ENCODE measurements at places on chromosomes 16 and 17. TPM values are rescaled to one million over a fixed set of nuclear protein-coding genes. Genes with fewer than 3 reads are reported as not detected.
A peak's percentile ranks its signal among the peaks of the same experiment; 100 is the strongest.

GSDMA gene
- total RNA-seq = not detected

ATP1B2 gene
- total RNA-seq = 0.89 TPM

FSCN2 gene
- total RNA-seq = 8.0 TPM

UNC13D gene
- total RNA-seq = 2.5 TPM

TUBB3 gene
- total RNA-seq = 360 TPM

DNA sequence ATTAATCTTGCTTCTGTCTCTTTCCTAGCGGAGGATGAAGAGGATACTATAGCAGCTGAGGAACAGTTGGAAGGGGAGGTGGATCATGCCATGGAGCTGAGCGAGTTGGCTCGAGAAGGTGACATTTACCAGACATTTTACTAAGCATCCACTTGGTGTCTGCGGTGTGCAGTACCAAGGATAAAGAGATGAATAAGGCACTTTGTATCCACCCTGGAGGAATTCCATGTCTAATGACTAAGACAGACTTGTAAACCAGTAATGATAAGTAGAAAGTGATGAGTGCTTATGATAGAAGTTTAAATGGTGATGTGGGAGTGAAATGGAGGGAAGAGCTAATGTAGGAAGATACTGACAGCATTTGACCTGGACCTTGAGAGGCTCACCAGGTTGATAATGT is 12.0 kb downstream of the SRCAP start:
- no peak overlapping the region for H3K27ac ChIP-seq
- H3K27me3 ChIP-seq = no peaks in the 10 kb centered on the region
- H3K4me3 ChIP-seq = no peak overlapping the region
- peak; percentile 43 for DNase-seq
- peaks cover 12% of the 10 kb centered on the region for H3K4me1 ChIP-seq

DNA sequence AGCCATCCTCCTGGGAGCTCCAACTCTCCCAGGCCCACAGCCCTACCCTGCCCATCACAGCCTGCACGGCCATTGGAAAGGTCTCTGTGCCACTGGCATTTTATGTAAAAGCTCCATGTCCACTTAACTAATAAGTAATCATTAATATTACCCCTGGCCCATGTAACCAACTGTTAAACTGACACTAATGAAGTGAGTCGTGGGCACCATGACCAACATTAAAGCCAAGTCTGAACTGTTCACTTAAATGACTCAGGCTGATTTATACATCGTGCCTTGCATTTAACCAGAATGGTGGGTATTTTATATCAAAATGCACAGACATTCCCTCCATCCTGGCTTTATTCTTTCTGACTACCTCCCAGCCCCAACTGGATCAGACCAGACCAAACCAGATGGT is 229.3 kb downstream of the SOX9 start:
- peaks cover 8% of the 10 kb centered on the region for H3K4me1 ChIP-seq
- no peaks in the 10 kb centered on the region for H3K36me3 ChIP-seq
- H3K4me3 ChIP-seq = no peak overlapping the region
- H3K27ac ChIP-seq = no peak overlapping the region
- no peaks in the 10 kb centered on the region for H3K27me3 ChIP-seq
- DNase-seq = no peak

GRCh38 chr17:18319604-18320256 is 4.6 kb downstream of the SMCR8 start:
- H3K27me3 ChIP-seq = no peaks in the 10 kb centered on the region
- H3K27ac ChIP-seq = no peak overlapping the region
- DNase-seq = peak; percentile 27

GRCh38 chr17:53765609-53766008 is 57.1 kb upstream of the KIF2B start:
- no peak for DNase-seq
- no peaks in the 10 kb centered on the region for H3K4me1 ChIP-seq
- H3K27me3 ChIP-seq = no peaks in the 10 kb centered on the region
- no peak overlapping the region for H3K4me3 ChIP-seq

- H3K36me3 ChIP-seq = no peaks in the 10 kb centered on the region
- no peaks in the 10 kb centered on the region for H3K27me3 ChIP-seq
- DNase-seq = no peak
- no peak overlapping the region for H3K27ac ChIP-seq
- H3K4me1 ChIP-seq = peaks cover 12% of the 10 kb centered on the region
- no peak overlapping the region for H3K4me3 ChIP-seq
Measured at GRCh38 chr17:50922721-50923405, 56.7 kb upstream of the TOB1 start.

DNA sequence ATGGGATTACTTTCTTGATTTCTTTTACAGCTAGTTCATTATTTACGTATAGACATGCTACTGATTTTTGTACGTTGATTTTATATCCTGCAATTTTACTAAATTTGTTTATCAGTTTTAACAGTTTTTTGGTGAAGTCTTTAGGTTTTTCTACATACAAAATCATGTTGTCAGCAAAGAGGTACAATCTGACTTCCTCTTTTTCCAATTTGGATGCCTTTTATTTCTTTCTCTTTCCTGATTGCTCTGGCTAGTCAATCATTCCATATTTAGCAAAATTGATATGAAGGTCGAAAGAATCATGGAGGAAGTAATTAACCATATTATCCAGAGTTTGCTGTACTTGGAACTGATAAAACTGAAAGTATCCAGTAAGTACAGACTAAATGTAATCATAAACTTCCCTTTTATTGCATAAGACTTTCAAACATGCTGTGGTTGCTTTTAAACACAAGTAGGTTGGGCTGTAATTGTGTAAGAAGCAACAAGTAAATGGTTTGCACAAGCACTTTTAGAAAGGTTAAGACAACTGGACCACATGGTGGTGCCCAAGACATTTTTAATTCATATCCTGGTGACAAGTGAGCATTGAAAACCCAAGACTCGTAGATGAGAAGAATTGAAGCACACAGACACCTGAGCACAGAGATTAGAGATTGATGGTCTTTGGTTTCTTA is 8.4 kb downstream of the GDE1 start:
- no peaks in the 10 kb centered on the region for H3K4me1 ChIP-seq
- H3K36me3 ChIP-seq = peaks cover 4% of the 10 kb centered on the region
- H3K4me3 ChIP-seq = no peak overlapping the region
- DNase-seq = no peak

DNA sequence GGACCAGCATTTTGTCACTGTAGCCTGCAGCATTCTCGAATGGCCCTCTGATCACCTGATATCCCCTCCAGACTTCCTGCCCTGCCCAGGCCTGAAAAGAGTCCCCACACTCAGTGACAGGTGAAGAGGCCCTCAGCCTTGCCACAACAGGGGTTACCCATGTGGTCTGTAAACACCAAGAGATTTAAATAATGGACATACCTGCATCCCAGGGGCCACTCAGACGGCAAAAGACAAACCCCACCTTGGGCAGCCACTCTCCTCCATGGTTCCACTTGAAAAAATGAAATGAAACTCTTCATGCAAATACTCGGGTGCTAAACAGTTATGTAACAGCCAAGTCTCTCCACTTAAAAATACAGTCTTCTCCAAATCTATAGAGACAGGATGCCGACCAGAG is 22.9 kb upstream of the PECAM1 start:
- H3K27ac ChIP-seq = no peak overlapping the region
- no peaks in the 10 kb centered on the region for H3K36me3 ChIP-seq
- H3K4me1 ChIP-seq = peaks cover 6% of the 10 kb centered on the region

- H3K27me3 ChIP-seq = peaks cover 5% of the 10 kb centered on the region
- no peaks in the 10 kb centered on the region for H3K36me3 ChIP-seq
- H3K4me3 ChIP-seq = no peak overlapping the region
Measured at GRCh38 chr17:78116411-78116810, 12.1 kb downstream of the TMC6 start.

GRCh38 chr17:75006653-75007052 is 5.8 kb upstream of the MRPL58 start:
- peaks cover 7% of the 10 kb centered on the region for H3K36me3 ChIP-seq
- H3K27ac ChIP-seq = no peak overlapping the region
- peaks cover under 1% of the 10 kb centered on the region for H3K4me1 ChIP-seq
- DNase-seq = no peak
- no peaks in the 10 kb centered on the region for H3K27me3 ChIP-seq

- no peaks in the 10 kb centered on the region for H3K27me3 ChIP-seq
- no peak overlapping the region for H3K27ac ChIP-seq
- no peaks in the 10 kb centered on the region for H3K4me1 ChIP-seq
Measured at GRCh38 chr16:58337090-58337444, 42.2 kb upstream of the PRSS54 start.

- H3K4me1 ChIP-seq = peaks cover 3% of the 10 kb centered on the region
- no peak overlapping the region for H3K27ac ChIP-seq
- H3K4me3 ChIP-seq = no peak overlapping the region
Measured at GRCh38 chr17:45110676-45111611, 21.4 kb downstream of the PLCD3 start.

DNA sequence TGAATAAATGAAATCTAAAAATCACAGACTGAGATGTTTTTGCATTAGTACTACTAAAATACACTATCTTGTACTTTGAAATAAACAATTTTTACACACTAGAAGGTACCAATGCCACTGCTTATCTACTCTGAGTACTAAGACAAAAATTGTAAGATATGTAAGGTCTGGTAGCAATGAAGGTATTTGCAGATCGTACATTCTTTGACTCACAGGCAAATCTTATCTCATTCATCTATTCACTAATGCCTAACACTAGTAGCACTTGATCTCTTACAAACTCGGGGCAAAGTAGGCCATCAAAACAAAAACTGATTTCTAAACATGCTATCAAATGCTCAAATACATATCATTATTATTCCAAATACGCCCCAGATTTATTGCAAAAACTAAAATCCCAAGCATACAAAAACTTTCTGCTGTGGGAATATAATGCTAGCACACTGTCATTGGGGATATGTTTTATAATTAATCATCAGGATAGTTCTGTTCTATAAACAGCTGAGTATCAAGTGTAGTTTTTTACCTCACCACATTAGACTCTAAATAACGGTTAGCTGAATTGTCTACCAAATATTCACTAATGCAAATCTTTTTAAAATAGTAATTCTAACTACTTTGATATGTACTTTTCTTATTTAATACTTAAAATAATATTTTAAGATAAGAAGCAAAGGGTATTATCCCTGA is 68.0 kb downstream of the MED13 start:
- peak; percentile 41 for DNase-seq
- H3K4me1 ChIP-seq = peaks cover 14% of the 10 kb centered on the region
- no peaks in the 10 kb centered on the region for H3K27me3 ChIP-seq
- H3K4me3 ChIP-seq = no peak overlapping the region

DNA sequence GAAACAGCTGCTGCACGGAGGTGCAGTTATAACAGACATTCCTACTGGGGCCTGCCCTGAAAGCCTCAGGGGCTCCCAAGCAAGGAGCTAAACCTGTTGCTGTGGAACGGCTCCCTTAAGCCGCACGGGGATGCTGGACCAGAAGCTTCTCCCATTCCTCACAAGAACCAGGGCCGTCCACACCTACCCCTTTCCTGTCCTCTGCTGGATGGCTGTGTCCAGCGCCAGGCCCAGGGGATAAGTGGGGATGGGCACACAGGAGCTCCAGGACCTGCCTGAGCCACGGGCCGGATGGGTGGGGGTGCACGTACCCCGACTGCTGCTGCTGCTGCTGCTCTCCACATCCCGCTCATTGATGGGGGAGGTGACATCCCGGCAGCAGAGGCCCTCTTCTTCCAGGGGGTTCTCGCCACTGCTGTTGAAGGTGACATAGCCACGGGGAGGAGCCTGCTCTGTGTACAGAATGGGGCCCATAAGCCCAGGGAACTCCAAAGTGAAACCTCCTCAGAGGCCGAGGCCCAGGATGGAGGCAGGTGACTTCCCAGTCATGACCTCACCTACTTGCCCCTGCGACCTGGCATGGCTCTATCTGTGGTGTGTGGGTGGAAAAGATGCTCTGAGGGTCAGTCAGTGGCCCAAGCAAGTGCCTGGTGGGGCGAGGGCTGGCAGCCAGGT is 8.6 kb downstream of the NUDT16L1 start:
- H3K36me3 ChIP-seq = peaks cover 13% of the 10 kb centered on the region
- H3K27me3 ChIP-seq = no peaks in the 10 kb centered on the region
- no peaks in the 10 kb centered on the region for H3K4me1 ChIP-seq
- H3K4me3 ChIP-seq = no peak overlapping the region
- no peak for DNase-seq

Measured in astrocyte (in vitro differentiated cells and primary cell).